Pons (tissue), 1 donor: ENCODE measurements at places on chromosomes 5 and 9.

DNA sequence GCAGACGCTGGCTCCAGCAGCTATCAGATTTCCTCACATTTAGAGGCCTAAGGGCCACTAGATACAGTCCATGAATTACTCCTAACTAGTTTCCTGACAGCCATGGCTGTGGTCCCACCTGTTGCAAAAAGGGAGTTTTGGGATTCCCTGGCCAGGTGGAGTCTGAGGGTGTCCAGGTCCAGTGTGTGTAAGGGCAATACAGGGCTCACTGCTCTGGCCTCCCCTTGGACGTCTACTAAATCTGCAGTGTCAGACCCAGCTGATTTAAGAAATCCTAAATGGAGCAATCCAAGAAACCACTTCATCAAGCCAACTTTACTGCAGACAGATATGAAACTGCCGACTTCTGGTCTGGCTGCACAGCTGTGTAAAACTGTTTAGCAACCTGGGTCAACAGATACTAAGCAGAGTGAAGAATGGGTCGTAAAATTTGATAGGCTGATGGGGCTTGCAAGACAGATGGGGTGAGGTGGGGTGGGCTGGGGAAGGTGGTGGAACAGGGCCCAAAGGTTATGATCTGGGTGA, 116.4 kb downstream of the GADD45G start:
- no peak for DNase-seq

- DNase-seq, result peak; percentile 79
Observed at GRCh38 chr9:20356403-20357036, 265.8 kb downstream of the MLLT3 start.

- no peak for DNase-seq
Observed at GRCh38 chr5:60703944-60704343, 4.0 kb upstream of the DEPDC1B start.

- no peak for DNase-seq
Observed at GRCh38 chr9:105057551-105057950, 129.6 kb upstream of the ABCA1 start.

GRCh38 chr5:173829826-173830225, 58.3 kb upstream of the CPEB4 start:
- no peak for DNase-seq

DNA sequence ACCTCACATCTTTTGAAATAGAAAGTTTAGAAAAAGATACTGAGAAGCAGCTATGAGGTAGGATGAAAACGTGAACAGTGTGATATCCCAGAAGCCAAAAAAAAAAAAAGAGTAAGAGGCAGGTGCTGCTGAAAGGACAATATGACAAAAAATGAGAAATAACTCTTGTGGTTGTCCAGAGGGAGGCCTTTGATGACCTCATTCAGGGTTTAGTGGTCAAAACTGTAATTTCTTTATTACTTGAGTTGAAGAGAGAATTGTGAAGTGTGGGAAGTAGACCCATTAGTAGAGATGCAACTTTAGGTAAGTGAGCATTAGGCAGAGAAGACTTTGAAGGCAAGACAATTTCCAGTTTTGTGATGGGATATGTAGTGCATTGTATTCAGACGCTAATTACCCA, 1306.3 kb upstream of the ACO1 start:
- DNase-seq, result no peak

DNA sequence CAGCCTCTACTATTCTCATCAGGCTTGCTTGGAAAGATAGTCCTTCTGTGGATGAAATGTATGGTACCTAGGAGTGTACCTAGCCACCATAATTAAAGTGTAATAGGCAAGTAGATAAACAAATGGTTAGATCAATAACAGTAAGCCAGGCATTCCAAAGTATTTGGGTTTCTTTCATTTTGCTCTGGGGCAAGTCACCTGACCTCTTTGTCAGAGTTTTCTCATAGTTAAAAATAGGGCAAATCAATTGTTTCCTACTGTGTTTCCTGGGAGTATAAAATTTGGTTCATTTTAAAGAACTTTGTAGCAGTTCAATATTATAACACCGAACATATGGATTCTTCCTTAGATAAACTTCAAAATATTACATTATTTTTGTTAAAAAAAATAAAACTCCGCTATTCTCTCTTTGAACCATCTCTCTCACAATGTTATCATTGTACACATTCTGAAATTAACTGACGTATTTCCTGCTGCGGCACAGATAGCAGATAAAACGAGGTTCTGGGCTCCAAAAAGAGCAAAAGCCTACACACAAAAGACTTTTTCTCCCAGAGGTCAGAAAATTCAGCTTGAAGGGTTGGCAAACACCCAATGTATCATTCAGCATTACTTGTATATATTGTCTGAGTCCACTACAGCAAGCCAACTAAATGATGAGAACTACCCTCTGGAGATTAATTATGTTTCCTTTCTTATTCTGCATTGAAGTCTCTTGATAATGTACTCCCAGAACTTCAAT, 267.9 kb downstream of the COX7C start:
- peak; percentile 36 for DNase-seq

GRCh38 chr5:139655727-139656271, 7.7 kb downstream of the CXXC5 start:
- peak; percentile 33 for DNase-seq

GRCh38 chr9:759983-760736, 81.3 kb upstream of the DMRT1 start:
- DNase-seq, result no peak

- no peak for DNase-seq
Observed at GRCh38 chr5:14054965-14055963, 87.9 kb upstream of the TRIO start.

- no peak for DNase-seq
Observed at GRCh38 chr9:120630333-120630732, 50.4 kb upstream of the CDK5RAP2 start.

DNA sequence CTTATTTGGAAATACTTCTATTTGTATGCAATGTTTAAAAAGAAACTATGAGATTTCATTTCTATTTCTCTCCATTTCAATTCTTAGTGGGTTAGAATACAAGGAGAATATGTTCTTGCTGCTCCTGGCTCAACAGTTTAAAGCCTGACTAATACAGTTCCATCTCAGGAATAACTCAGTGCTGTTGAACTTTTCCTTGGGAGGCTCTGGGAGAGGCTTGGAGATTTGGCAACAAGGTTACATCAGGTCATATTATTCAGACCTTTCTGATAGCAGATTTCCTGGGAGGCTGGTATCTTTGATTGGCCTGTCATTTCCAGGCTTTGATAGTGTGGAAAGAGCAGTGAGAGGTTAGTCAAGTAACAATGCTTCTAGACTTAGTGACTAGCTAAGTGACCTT, 481.7 kb upstream of the KLF4 start:
- no peak for DNase-seq
